ENCODE measurements at places on chromosomes 12 and 14. TPM values are rescaled to one million over a fixed set of nuclear protein-coding genes. Genes with fewer than 3 reads are reported as not detected.

TEX52 gene
- polyA plus RNA-seq: not detected

CHGA gene
- polyA plus RNA-seq: not detected

NDRG2 gene
- polyA plus RNA-seq: 9.8 TPM

ADGRD1 gene
- polyA plus RNA-seq: 1.7 TPM

MGP gene
- polyA plus RNA-seq: 0.74 TPM

P3H3 gene
- polyA plus RNA-seq: 0.85 TPM

STRN3 gene
- 7.7 TPM for polyA plus RNA-seq

MMP19 gene
- polyA plus RNA-seq: not detected

GPRC5D gene
- polyA plus RNA-seq: 6.4 TPM

POTEG gene
- 0.24 TPM for polyA plus RNA-seq

NYNRIN gene
- polyA plus RNA-seq: 0.04 TPM

DDIT3 gene
- polyA plus RNA-seq: 159 TPM

SCNN1A gene
- polyA plus RNA-seq: not detected
